ENCODE measurements at places on chromosomes 2 and 18.

GRCh38 chr2:120915670-120916069 lies 180.0 kb downstream of the GLI2 start:
- DNase-seq: no peak

DNA sequence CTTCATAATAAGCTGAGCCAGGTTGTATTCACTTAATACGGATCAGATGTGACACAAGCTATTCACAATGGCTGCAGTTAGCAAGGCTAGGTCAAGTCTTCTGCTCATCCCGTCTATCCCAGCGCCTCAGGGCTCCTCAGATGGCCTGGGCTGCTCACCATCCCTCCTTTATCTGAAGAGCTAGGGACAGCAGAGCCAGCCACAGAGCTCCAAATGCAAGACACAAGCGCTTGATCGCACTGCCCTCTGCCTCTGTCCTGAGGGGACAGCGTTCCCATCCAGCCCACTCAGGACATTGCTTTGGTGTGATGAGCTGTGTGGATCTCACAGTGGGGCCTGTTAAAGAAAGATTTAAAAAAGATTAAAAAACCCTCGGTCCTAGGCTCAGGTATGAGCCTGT lies 254.4 kb upstream of the HS6ST1 start:
- DNase-seq: no peak

GRCh38 chr2:43469713-43470112 lies 126.1 kb downstream of the THADA start:
- DNase-seq: no peak

DNA sequence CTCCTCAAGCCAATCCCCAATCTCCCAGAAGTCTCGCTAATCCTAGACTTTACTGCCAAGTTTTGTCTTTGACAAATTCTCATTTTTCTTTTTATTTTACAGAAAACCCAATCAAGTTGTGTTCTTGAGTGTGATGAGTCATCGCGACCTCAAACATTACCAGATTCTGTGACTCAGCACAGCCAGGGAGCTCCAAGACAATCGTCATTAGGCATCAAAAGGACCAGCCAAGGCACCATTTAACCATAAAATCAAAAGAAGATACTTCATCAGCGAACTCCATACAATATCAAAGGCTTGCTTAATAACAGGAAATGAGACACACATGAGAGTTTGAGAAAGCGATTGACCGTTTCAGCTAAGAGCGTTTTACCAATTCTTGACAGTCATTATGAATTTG lies 146.2 kb upstream of the AGAP1 start:
- DNase-seq: peak; percentile 60

- DNase-seq: no peak
These were observed 4.9 kb downstream of the IRS1 start for GRCh38 chr2:226794751-226795171.

GRCh38 chr2:222423632-222424275 lies 589 bp upstream of the SGPP2 start:
- DNase-seq: no peak

DNA sequence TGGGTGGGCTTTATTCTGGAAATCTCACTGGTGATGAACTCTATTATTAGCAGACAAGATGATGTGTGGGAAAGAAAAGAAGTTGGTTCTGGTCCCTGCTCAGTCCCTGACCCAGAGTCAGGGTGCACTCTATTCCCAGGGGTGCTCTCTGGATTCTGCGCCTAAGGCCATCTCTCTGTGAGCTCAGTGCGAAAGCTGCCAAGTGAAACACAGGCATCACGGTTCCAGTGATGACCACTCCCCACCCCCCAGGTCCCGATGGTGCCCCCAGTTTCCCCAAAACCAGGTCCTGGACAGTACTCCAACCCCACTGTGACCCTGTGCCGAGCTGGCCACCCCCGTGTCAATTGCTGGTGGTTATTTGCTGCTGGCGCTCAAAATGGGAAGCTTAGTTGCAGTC lies 30.1 kb downstream of the RHOB start:
- DNase-seq: no peak

GRCh38 chr2:172693529-172694455 lies 41.9 kb upstream of the RAPGEF4 start:
- no peak for DNase-seq

DNA sequence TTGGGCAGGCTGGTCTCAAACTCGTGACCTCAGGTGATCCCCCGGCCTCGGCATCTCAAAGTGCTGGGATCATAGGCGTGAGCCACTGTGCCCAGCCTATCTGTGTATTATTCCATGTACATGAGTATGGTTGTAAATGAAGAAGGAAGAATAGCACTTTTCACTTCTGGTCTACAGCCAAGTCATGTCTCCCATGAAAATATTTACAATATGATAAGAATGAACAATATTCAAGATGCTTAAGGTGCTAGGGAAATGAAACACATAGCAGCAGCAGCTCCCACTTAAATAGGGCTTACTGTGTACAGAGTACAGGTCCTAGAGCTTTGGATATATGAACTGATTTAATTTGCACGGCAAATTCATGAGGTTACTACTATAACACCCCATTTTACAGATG lies 70.3 kb upstream of the COL5A2 start:
- DNase-seq: no peak
